Breast epithelium (tissue), 4 donors: ENCODE measurements at places on chromosomes 1 and 21. TPM values are rescaled to one million over a fixed set of nuclear protein-coding genes. Genes with fewer than 3 reads are reported as not detected.
A peak's percentile ranks its signal among the peaks of the same experiment; 100 is the strongest.

The SIM2 gene
- 0.33 TPM for total RNA-seq

DNA sequence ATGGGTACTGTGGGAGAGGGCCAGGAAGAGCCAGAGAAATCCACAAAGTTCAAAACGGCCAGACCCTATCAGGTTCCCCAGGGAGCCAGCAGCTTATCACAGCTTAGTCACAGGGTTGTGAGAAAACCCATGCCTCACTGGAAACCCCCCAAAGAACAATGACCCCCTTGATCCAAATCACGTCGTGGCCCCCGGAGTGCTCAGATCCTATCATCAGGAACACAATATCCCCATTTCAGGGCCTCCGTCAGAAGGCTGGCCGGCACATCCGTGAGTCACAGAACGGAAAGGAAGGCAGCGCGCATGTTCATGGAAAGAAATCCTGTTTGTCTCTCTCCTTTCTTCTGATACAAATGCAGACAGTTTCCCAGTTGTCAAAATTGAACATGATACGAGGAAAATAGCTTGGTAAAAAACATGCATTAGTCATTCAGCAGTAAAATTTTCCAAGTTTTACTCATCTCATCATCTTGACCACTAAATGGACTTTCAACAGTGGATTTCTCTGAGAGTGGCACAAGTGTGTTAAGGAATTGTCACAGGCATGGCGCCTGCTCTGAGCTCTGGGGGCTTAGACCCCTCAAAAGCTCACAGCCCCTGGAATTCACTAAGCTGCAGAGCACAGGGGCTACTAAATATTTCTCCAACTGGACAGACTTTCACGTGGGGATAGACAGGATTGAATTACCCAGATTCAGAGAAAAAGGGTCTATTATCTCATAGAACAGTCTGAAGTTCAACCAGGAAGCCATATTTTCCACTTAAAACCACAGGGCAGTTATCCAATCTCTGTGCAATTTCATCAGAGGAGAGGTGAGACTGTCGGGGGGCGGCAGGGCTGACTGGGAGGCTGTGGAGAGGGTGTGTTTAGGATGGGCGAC is 124.8 kb downstream of the RIPK4 start:
- H3K4me3 ChIP-seq, result no peak overlapping the region
- H3K4me1 ChIP-seq, result no peaks in the 10 kb centered on the region
- no peaks in the 10 kb centered on the region for H3K36me3 ChIP-seq

GRCh38 chr1:27438621-27439061 is 46.2 kb downstream of the GPR3 start:
- H3K4me1 ChIP-seq, result peaks cover 16% of the 10 kb centered on the region
- H3K27ac ChIP-seq, result peak overlapping the region; percentile 21
- no peak overlapping the region for H3K4me3 ChIP-seq

- no peak for DNase-seq
- H3K27ac ChIP-seq, result peak overlapping the region; percentile 40
- peaks cover 9% of the 10 kb centered on the region for H3K36me3 ChIP-seq
- H3K4me1 ChIP-seq, result no peaks in the 10 kb centered on the region
Observed at GRCh38 chr1:119947468-119947867, 51.2 kb upstream of the ADAM30 start.

The VCAM1 gene
- 12.3 TPM for total RNA-seq

The ORC1 gene
- 0.96 TPM for total RNA-seq

GRCh38 chr1:219151467-219151866 is 22.2 kb upstream of the LYPLAL1 start:
- no peaks in the 10 kb centered on the region for H3K27me3 ChIP-seq
- DNase-seq, result no peak
- no peaks in the 10 kb centered on the region for H3K4me1 ChIP-seq
- H3K4me3 ChIP-seq, result no peak overlapping the region

DNA sequence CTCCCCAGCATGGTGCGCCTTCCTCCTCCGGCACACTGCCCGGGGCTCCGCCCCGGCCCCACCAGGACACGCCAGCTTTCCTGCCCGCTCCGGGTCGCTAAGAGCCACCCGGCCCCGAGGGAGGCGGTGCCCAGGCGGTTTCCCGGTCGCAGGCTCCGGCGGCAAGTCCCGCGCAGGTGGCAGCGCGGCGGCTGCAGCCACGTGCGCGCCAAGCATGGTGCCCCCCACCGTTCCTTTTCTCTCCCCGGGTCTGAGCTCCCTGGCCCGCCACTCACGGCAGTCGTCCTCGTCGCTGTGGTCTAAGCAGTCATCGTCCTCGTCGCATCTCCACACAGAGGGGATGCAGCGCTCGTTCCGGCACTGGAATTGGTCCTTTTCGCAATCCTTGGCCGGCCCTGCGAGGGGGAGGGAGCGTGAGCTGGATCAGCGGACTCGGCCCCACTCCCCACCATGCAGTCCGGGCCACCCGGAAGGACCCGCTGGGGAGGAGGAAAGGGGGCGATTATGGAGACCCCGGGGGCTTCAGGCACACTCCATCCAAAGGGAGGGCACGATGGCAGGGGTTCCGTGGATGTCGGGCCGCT is 1.2 kb downstream of the LRP8 start:
- no peak for DNase-seq
- H3K27ac ChIP-seq, result no peak overlapping the region
- H3K36me3 ChIP-seq, result no peaks in the 10 kb centered on the region
- no peaks in the 10 kb centered on the region for H3K27me3 ChIP-seq

The RIPK4 gene
- 15.7 TPM for total RNA-seq

DNA sequence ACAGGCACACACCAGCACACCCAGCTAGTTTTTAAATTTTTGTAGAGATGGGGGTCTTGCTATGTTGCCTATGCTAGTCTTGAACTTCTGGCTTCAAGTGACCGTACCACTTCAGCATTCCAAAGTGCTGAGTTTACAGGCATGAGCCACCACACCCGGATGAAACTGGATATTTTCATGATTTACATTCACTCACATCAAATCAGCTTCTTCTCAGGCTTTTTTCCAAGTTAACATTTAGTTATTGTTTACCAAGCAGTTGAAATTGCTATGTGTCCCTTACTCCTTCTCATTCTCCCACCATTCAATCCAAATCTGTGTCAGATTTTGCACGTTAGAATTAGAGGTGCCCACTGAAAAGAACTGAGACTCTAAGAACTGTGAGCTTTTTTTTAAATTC is 18.4 kb downstream of the RIT1 start:
- no peaks in the 10 kb centered on the region for H3K27me3 ChIP-seq
- peak overlapping the region; percentile 10 for H3K4me3 ChIP-seq
- no peaks in the 10 kb centered on the region for H3K36me3 ChIP-seq
- peak overlapping the region; percentile 75 for H3K27ac ChIP-seq

GRCh38 chr1:174021591-174022079 is 522 bp downstream of the RC3H1 start:
- peaks cover 6% of the 10 kb centered on the region for H3K4me1 ChIP-seq
- peak overlapping the region; percentile 97 for H3K4me3 ChIP-seq

The SLFNL1 gene
- total RNA-seq, result 0.66 TPM

DNA sequence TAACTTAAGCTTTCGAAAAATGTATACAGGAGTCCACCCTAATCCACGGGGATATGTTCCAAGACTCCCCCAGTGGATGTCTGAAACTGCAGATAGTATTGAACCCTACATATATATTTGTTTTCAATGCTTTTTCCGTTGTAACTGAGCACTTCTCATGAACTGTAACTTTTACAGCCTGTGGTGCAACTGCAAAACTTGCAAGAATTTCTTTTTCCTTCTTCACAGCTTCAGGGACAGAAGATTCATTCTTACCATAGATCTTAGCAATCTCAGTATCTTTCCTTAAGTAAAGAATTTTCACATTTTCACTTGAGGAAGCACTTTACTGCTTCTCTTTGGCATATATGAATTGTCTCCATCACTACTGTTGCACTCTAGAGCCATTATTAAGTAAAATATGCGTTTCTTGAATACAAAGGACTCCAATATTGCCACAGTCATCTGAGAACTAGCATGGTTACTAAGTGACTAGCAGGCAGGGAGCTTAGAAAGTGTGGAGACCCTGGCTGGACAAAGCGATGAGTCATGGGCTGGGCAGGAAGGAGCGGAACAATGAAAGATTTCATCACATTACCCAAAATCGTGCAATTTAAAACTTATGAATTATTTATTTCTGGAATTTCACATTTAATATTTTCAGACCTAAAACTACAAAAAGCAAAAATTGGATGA is 14.1 kb downstream of the DPYD start:
- DNase-seq, result no peak
- no peaks in the 10 kb centered on the region for H3K36me3 ChIP-seq
- H3K4me1 ChIP-seq, result peaks cover 10% of the 10 kb centered on the region

The FAM72B gene
- not detected for total RNA-seq

- no peak overlapping the region for H3K27ac ChIP-seq
- H3K4me3 ChIP-seq, result no peak overlapping the region
- no peaks in the 10 kb centered on the region for H3K27me3 ChIP-seq
- no peaks in the 10 kb centered on the region for H3K36me3 ChIP-seq
- no peaks in the 10 kb centered on the region for H3K4me1 ChIP-seq
Observed at GRCh38 chr1:14118691-14119485, 418.9 kb downstream of the PRDM2 start.

DNA sequence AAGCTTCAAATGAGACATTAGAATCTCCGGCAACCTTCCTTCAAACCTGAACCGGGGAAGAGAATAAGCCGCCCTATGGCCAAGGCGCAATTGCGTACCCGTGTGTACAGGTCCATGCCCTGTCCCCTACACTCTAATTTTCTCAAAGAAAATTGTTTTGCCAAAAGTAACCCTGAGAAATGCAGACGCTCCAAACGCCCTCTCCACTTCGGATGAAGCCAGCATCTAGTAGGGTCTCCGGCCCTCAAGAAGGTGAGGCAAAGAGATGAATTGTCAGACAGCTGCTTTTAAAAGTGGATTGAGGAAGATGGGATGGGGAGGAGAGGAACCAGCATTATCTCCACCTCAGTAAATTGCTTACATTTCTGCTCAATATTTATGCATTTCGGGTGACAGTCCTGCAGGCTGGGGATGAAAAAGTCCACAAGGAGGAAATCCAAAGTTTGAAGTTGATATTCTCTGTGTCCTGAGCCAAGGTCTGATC is 630 bp upstream of the LHX9 start:
- H3K36me3 ChIP-seq, result no peaks in the 10 kb centered on the region
- H3K4me3 ChIP-seq, result peak overlapping the region; percentile 61
- peaks cover 10% of the 10 kb centered on the region for H3K27me3 ChIP-seq
- no peak overlapping the region for H3K27ac ChIP-seq

The TARDBP gene
- total RNA-seq, result 165 TPM

The PCAT6 gene
- 1.8 TPM for total RNA-seq

DNA sequence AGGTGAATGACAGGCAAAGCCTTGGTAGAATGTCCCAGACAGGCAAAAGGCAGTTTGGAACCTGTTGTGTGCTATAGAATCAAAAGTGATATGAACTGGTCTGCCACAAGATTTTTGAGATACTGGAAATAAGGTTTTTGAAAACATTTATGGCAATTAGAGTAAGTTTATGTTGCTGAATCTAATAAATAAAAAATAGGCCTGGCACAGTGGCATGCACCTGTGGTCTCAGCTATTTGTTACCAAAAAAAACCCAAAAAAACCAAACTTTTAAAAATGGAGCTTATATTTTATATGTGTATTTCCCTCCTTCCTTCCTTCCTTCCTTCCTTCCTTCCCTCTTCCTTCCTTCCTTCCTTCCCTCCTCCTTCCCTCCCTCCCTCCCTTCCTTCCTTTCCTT is 76.4 kb upstream of the ARTN start:
- no peaks in the 10 kb centered on the region for H3K36me3 ChIP-seq
- DNase-seq, result no peak
- peaks cover 10% of the 10 kb centered on the region for H3K4me1 ChIP-seq
- H3K27me3 ChIP-seq, result no peaks in the 10 kb centered on the region
- no peak overlapping the region for H3K27ac ChIP-seq

GRCh38 chr1:6104631-6105030 is 58.9 kb downstream of the KCNAB2 start:
- H3K27ac ChIP-seq, result no peak overlapping the region
- no peaks in the 10 kb centered on the region for H3K27me3 ChIP-seq
- H3K36me3 ChIP-seq, result no peaks in the 10 kb centered on the region
- no peak for DNase-seq
- no peaks in the 10 kb centered on the region for H3K4me1 ChIP-seq

GRCh38 chr1:196324345-196324744 is 283.9 kb downstream of the KCNT2 start:
- H3K36me3 ChIP-seq, result no peaks in the 10 kb centered on the region
- no peak overlapping the region for H3K27ac ChIP-seq
- no peak overlapping the region for H3K4me3 ChIP-seq
- no peak for DNase-seq
- H3K27me3 ChIP-seq, result no peaks in the 10 kb centered on the region
- H3K4me1 ChIP-seq, result no peaks in the 10 kb centered on the region

The AGBL4 gene
- 1.3 TPM for total RNA-seq

- H3K4me3 ChIP-seq, result no peak overlapping the region
- H3K27me3 ChIP-seq, result peaks cover 3% of the 10 kb centered on the region
- DNase-seq, result peak; percentile 46
- no peak overlapping the region for H3K27ac ChIP-seq
- H3K36me3 ChIP-seq, result no peaks in the 10 kb centered on the region
Observed at GRCh38 chr1:24903955-24904730, 25.9 kb downstream of the RUNX3 start.

DNA sequence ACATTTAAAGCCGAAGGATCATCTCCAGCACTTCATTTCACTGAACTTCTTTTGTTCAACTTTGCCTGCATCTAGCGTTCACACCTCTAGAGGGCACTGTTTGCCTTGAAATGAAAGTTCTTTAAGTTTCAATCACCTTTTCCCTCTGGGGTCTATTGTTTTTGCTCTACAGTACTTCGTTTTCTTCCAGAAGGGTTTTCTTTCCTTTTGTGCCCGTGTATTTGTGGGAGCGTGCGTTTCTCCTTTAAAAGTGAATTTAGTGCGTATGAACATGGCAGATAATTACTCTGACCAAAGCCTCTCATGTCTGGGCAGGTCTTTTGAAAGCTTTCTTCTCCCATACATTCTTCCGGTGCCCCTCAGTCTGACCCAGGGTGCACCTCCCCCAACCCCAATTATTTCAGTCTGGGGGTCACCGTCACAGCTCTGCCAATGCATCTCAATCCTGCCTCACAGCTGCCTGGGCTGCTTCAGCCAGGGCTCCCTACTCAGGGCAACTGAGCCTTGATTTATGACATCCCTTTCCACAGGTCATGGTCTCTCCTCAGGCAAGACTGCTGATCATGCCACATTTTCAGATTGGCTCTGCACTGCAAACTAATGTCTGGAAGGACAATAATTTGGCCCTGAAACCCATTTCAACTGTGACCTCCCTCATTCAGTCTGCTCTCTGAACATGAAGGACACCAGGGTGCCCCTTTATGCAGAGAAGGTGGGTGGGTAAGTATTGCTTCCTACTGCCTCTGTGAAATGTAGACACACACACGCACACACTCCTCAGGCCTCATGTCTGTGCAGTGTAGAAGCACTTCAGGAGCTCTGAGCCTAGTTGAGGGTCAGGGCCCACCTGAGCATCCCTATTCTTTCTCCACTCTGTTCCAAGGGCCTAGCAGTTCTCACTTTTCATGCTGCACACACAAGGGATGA is 88.6 kb downstream of the NUF2 start:
- H3K27me3 ChIP-seq, result no peaks in the 10 kb centered on the region
- H3K4me3 ChIP-seq, result no peak overlapping the region
- no peak overlapping the region for H3K27ac ChIP-seq
- no peak for DNase-seq
- no peaks in the 10 kb centered on the region for H3K4me1 ChIP-seq

- no peaks in the 10 kb centered on the region for H3K4me1 ChIP-seq
- H3K36me3 ChIP-seq, result no peaks in the 10 kb centered on the region
- no peak for DNase-seq
- H3K27me3 ChIP-seq, result no peaks in the 10 kb centered on the region
Observed at GRCh38 chr1:172154551-172154950, 265.9 kb upstream of the C1orf105 start.

The MRAP gene
- total RNA-seq, result 8.8 TPM

The HNRNPCL2 gene
- total RNA-seq, result not detected
